ENCODE measurements at places on chromosomes 12 and 14.

- DNase-seq, result no peak
Measured at GRCh38 chr12:116528065-116528464, 31.1 kb upstream of the MAP1LC3B2 start.

DNA sequence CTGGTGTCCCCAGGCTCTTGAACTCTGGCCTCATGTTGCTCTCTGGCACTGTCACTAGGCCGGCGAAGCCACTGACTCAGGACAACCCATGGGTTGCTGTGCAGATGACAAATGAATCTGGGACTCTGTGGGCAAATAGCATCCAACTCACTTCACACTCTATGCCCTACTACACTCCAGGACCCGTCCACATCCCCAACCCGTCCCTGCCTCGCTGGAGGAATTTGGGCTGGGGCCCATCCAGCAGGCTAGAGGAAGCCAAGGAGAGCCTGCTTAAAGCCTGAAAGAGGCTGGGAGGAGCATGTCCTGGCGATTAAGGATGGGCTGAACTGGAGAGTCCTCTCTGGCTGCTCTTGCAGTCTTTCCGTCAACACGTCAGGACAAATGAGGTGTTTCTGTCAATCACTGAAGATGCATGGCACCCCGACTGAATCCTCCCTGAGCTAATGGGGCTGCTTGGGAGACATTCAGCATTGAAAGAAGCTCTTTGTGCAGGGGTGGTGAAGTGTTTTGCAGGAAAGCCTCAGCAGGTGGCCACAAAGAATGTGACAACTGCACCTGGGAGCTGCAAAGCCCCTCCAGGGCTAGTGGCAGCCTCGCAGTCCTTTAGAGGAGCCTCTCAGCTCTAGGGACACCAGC, 71.7 kb downstream of the ANO2 start:
- no peak for DNase-seq

- DNase-seq, result no peak
Measured at GRCh38 chr12:130433834-130434233, 96.1 kb downstream of the PIWIL1 start.

GRCh38 chr14:80956102-80956501, 681 bp downstream of the TSHR start:
- no peak for DNase-seq

DNA sequence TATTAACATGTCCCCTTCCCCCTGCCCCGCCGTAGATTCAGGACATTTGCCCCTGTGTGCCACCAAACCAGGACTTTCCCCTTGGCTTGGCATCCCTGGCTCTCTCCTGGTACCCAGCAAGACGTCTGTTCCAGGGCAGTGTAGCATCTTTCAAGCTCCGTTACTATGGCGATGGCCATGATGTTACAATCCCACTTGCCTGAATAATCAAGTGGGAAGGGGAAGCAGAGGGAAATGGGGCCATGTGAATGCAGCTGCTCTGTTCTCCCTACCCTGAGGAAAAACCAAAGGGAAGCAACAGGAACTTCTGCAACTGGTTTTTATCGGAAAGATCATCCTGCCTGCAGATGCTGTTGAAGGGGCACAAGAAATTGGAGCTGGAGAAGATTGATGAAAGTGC, 28.9 kb downstream of the HRK start:
- DNase-seq, result no peak

DNA sequence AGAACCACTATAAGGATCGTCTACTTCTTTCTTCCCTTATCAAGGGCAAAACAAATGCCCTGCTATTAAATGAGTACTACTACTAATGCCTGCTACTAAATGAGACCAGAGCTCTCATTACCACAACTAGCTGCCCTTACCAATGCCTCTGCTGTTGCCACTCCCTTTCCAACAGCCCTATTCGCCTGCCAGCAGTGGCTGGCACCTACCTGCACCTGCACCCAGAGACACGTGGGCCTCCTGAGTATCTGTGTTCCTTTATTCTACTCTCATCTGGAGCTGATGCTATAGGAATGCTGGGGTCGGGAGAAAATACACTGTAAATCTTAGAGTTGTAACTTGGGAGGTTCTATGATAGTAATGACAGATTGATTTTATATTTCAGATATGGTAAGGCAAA, 174.7 kb downstream of the SLC2A13 start:
- DNase-seq, result no peak

GRCh38 chr14:82533351-82533750, 999.7 kb upstream of the SEL1L start:
- DNase-seq, result no peak

- DNase-seq, result no peak
Measured at GRCh38 chr12:77681726-77682125, 149.0 kb upstream of the NAV3 start.

DNA sequence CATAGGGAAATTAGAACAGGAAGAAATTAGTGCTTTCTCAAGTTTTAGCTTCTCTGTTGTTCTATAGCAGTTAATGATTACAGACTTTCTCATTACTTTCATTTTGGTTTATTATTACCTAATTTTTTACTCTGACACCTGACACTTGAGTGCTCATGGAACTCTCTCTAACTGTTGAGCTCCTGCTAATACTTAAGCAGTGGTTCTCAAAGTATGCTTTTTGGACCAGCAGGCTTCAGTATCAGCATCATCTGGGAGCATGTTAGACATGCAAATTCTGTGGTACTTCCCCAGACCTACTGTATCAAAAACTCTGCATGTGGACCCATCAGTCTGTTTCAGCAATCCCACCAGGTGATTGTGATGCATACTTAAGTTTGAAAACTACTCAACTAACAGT, 235.3 kb downstream of the CCDC91 start:
- DNase-seq, result no peak

DNA sequence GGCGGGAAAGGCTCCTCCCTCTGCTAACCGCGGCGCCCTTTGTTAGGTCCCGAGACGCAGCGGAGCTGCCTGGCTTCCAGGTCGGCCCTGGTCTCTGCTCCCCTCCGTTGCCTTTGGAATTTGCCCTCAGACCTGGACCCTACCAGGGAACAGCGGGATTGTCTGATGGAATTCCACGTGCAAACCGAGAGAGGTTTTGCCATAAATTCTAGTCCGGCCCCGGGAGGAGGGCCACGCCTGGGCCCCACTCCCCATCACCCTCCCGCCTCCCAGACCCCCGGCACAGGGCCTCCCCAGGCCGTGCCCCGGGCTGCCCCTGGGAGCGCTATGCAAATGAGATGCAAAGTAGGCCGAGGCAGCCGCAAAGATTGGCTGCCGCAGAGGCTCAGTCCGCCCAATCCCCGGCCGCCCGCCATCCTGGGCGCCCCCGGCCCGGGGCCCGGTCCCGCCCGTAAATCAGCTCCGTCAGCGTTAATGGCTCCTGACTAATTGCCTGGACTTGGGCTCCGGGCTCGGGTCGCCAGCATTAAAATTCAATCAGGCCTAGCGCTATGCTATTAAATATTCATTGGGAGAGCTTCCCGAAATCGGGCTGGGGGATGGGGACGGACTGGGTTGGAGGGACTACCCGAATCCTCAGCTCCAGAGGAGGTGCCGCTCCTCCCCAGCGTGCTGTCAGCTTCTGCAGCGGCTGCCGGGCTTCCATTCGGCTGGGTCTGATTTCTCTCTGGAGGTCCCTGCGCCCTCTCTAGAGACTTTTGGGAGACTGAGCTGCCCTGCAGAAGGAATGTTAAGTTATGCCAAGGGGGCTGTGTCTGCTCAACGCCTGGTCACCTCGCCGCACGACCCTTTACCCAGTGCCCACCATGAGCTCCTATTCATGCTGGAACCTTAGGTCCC, 15.7 kb upstream of the FIGNL2 start:
- DNase-seq, result peak; percentile 9

DNA sequence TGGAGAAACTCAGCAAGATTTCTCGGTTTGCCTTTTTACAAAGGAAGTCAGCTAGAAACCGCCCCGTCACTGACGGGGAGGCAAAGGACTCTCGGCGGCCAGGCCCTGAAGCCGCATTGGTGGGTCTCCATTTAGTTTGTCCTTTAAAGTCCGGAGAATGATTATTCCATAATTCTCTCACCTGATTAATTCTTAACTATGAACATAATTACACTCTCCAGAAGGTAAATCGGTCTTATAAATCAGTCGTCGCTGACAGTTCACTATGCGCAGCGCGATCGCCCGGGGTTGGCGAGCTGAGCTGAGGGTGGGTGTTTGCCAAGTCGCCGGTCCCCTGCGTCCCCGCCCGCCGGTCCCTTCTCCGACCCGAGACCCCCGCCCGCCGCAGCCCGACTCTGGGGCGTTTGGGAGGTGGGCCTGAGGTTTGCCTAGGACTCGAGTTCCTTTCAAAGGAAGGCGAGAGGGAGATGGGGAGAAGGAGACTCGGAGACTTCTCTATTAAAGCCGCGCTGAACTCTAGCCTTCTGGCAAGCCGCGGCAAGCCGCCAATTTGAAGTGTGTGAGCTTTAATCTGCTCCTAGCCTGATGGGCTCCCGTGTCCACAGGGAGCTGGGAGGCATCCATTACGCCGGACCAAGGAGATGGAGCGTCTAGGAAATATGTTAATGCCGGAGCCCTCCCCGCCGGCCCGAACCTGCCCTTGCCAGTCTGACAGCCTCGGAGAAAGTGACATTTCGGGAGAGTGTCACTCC, 392.9 kb downstream of the NOVA1 start:
- DNase-seq, result no peak

GRCh38 chr14:91344096-91344495, 73.5 kb downstream of the CCDC88C start:
- peak; percentile 72 for DNase-seq

DNA sequence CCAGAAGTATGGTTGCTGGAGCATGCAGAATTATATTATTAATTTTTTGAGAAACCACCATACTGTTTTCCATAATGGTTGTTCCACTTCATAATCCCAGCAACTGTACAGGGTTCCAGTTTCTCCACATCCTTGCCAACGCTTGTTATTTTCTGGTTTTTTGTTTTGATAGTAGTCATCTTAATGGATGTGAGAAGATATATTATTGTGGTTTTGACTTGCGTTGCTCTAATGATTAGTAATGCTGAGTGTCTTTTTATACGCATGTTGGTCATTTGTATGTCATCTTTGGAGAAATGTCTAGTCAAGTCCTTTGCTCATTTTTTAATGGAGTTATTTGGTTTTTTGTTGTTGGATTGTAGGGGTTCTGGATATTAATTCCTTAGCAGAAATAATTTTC, 58.1 kb downstream of the DAAM1 start:
- no peak for DNase-seq

- no peak for DNase-seq
Measured at GRCh38 chr12:69196302-69197288, 42.8 kb upstream of the CPSF6 start.

GRCh38 chr14:52741865-52742264, 11.9 kb downstream of the STYX start:
- no peak for DNase-seq

- DNase-seq, result no peak
Measured at GRCh38 chr12:57455374-57456144, 452 bp downstream of the INHBE start.

DNA sequence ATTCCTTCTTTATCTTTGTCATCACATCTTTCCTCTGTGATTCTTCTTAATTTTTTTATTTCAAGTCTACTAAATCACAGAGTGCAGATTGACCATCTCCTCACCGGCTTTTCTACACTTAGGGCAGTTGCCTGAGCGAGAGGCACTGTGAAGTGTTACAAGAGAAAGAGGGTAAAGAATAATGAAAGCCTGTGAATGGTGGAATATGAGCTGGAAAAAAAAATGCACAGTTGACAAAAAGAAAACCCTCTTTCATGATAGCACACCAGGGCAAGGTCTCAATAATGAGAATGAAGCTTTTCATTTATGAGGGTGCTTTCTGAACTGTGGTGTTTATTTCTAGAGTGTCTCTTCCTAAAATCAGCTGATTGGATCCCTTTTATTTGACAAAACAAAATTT, 106.2 kb upstream of the PDE3A start:
- DNase-seq, result no peak

- no peak for DNase-seq
Measured at GRCh38 chr12:93679308-93679925, 2.2 kb downstream of the CRADD start.

DNA sequence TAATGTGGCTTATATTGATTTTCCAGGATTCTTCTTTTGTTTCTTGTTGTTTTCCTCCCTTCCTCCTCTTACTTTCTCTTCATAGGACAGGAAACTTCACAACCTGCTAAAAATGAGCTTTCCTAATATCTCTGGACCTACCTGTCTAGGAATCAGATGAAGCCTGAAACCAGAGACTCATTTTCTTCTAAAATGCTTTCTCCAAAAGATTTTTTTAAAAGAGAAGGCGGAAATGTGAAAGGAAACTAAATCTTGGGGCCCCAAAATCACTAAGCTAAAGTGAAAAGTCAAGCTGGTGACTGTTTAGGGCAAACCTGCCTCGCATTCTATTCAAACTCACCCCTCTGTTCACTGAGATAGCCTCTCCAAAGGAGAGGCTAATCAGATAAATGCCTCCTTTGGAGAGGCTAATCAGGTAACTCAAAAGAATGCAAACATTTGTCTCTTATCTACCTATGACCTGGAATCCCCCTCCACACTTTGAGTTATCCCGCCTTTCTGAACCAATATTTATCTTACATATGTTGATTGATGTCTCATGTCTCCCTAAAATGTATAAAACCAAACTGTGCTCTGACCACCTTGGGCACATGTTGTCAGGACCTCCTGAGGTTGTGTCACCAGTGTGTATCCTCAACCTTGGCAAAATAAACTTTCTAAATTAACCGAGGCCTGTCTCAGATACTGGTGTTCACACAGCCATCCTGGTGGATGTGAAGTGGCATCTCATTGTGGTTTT, 72.7 kb upstream of the HECTD1 start:
- no peak for DNase-seq

- no peak for DNase-seq
Measured at GRCh38 chr14:32361674-32362073, 32.6 kb downstream of the AKAP6 start.

GRCh38 chr14:54692284-54692772, 125.4 kb downstream of the SAMD4A start:
- DNase-seq, result no peak

DNA sequence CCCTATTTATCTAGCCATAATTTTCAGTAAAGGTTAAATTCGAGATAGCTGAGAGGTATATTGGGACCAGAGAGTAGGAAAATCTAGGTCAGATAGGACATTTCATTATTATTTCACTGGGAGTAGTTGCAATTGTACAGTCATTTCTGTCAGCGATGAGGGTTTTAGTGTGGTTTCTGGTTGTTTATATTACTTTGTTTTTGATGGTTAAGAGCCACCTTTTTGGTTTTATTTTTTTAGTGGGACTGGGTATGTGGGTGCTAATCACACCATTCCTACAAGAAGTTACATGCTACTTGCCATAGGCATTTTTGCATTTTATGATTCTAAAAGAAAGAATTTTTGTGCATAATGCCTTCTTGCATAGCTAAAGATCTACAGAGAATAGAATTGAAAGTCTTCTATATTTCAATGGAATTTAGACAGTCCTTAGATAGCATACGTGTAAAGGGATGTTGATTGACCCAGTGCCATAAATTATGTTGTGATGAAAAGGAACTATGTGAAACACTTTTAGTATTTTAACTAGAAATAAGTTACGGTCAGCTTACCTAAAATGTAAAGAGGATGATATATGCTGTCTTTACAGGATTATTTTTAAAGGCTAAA, 85.2 kb downstream of the KTN1 start:
- no peak for DNase-seq
